ENCODE measurements at places on chromosomes 5 and 9. TPM values are rescaled to one million over a fixed set of nuclear protein-coding genes. Genes with fewer than 3 reads are reported as not detected.

- H3K36me3 ChIP-seq = no peaks in the 10 kb centered on the region
- H3K27me3 ChIP-seq = no peaks in the 10 kb centered on the region
- H3K4me3 ChIP-seq = no peak overlapping the region
- H3K4me1 ChIP-seq = no peaks in the 10 kb centered on the region
Observed at GRCh38 chr5:165775111-165775510, 2269.7 kb downstream of the MAT2B start.

GRCh38 chr5:132776131-132776937 is 705 bp downstream of the SEPTIN8 start:
- peak; percentile 47 for DNase-seq
- peak overlapping the region; percentile 58 for H3K4me3 ChIP-seq
- peaks cover 16% of the 10 kb centered on the region for H3K4me1 ChIP-seq

Gene SLC34A3
- not detected for total RNA-seq

GRCh38 chr9:98104445-98104881 is 14.6 kb downstream of the TRIM14 start:
- H3K4me1 ChIP-seq = peaks cover 90% of the 10 kb centered on the region
- no peaks in the 10 kb centered on the region for H3K27me3 ChIP-seq
- H3K36me3 ChIP-seq = no peaks in the 10 kb centered on the region
- H3K4me3 ChIP-seq = no peak overlapping the region
- peak overlapping the region; percentile 72 for H3K27ac ChIP-seq

DNA sequence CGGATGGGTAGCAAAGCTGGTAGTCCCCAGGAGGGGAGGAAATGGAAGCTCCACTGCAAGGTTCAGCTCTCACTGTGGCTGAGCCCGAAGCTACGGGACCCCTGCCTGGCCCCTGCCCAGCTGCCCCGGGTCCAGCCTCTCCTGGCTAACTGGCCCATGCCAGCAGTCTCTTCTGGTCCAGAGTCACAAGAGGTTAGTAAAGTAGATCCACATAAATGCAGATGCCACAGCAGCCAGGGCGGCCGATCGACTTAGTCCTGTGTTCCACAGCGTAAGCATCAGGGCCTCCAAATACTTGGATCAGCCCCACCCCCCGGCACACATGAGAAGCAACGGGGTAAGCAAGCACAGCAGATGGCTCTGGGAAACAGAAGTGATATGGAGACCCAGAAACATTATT is 42.1 kb downstream of the MRPL36 start:
- H3K4me3 ChIP-seq = no peak overlapping the region
- H3K27ac ChIP-seq = no peak overlapping the region
- no peaks in the 10 kb centered on the region for H3K4me1 ChIP-seq
- no peaks in the 10 kb centered on the region for H3K36me3 ChIP-seq
- H3K27me3 ChIP-seq = no peaks in the 10 kb centered on the region

DNA sequence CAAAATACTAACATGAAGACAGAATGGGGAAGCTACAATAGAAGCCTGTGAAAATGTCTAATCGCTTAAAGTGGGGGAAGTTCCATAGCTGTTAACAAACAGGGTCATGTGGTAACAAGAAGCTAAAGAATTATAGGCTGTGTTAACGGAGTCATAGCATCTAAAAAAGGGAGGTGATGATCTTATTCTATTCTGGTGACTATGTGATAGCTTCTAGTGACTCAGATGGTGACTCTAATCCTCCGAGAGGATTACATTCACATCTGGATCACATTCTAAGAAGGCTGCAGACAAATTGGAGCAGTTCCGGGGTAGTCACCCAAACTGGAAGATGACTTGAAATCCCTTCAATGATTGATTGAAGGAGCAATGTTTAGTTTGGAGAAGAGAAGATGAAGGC is 142.1 kb downstream of the LIFR start:
- H3K27me3 ChIP-seq = peaks cover 5% of the 10 kb centered on the region
- no peak for DNase-seq
- no peak overlapping the region for H3K4me3 ChIP-seq
- no peak overlapping the region for H3K27ac ChIP-seq
- H3K4me1 ChIP-seq = no peaks in the 10 kb centered on the region

Gene LCN15
- total RNA-seq = not detected

- no peaks in the 10 kb centered on the region for H3K36me3 ChIP-seq
- no peaks in the 10 kb centered on the region for H3K4me1 ChIP-seq
- no peaks in the 10 kb centered on the region for H3K27me3 ChIP-seq
- DNase-seq = no peak
- H3K27ac ChIP-seq = no peak overlapping the region
Observed at GRCh38 chr9:16579872-16580432, 290.5 kb downstream of the BNC2 start.

GRCh38 chr9:96612105-96612965 is 7.3 kb downstream of the CDC14B start:
- H3K27me3 ChIP-seq = peaks cover 8% of the 10 kb centered on the region
- H3K4me1 ChIP-seq = no peaks in the 10 kb centered on the region
- DNase-seq = no peak
- no peak overlapping the region for H3K27ac ChIP-seq
- no peaks in the 10 kb centered on the region for H3K36me3 ChIP-seq
- H3K4me3 ChIP-seq = no peak overlapping the region
